ENCODE measurements at places on chromosomes 13 and 19.

DNA sequence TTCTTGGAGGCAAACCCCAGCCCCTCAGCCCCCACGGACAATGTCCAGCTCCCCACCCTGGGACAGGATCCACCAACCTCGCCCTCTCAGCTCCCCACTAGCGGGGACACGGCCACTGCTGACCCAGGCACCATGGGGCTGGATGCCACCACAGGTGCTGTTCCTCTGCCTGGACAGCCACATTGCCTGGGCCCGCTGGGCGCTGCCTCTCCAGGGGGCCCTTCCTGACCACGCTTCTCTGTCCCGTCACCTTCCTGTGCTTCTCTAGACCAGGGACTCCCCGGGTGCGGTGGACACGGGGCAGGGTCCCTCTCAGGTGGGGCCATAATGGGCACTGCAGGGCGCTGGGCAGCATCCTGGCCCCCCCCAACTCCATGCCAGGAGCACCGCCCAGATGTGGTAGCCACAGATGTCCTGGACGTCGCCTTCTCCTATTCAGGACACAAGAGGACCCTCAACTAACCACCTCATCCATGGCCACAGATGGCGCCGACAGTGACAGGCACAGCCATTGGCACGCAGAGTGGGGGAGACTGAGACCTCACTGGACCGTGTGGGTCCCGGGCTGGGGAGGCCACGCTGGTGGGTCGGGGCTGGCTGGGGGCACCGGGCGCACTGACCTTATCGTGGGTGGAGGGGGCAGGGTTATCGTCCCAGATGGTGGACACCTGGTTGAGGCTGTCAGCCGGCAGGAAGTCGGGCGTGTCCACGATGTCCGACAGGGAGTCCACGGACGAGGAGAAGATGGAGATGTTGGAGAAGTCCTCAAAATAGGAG is 23.4 kb downstream of the GPX4 start:
- DNase-seq, result no peak

GRCh38 chr19:43309466-43309865 is 40.1 kb upstream of the PSG9 start:
- no peak for DNase-seq

GRCh38 chr19:16586991-16587832 is 15.0 kb upstream of the SLC35E1 start:
- no peak for DNase-seq

DNA sequence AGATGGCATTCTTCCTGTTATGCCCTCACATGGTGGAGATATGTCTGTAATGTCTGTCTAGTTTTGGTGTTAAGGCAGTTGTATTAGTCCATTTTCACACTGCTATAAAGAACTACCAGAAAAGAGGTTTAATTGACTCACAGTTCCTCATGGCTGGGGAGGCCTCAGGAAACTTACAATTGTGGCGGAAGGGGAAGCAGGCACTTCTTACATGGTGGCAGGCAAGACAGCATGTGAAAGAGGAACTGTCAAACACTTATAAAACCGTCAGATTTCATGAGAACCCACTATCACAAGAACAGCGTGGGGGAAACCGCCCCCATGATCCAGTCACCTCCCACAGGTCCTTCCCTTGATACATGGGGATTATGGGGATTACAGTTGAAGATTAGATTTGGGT is 3.2 kb downstream of the ZNF441 start:
- no peak for DNase-seq

GRCh38 chr19:30406220-30407067 is 34.3 kb downstream of the ZNF536 start:
- DNase-seq, result no peak

Measured in MG63 (cell line).